HuH-7 (cell line): ENCODE measurements at places on chromosomes 6 and 20.

DNA sequence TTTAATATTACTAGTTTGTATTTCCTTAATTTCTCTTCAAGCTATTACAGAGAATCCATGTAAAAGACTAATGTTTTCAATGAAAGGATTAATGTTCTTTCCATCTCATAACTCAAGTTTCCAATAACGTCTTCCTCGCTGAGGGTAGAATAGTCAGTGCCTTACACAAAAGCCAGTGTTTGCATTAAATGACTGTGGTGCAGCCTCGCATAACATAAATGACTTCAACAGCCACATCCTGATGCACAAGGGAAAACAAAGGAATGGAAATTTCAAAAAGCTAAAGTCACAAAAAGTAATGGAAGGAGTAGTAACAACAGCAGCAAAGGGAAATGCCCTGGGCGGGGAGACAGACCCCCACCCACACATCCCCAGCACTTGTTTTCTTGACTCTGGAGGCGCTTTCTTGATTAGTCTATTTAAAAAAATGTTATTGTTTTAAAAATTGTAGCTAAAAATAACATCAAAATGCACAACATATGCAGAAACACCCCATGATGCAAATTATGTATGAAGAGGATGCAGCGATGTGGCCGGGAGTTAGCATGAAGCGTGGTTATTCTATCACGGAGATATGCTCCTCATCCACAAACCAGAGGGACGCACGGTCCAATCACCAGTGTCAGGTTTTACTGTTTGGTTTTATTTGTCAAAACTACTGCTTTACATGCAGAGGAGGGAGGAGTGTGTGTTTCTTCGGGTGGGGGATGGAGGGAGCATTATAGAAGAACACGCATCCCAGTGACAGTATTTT lies 228.6 kb downstream of the GMPR start:
- DNase-seq: no peak

DNA sequence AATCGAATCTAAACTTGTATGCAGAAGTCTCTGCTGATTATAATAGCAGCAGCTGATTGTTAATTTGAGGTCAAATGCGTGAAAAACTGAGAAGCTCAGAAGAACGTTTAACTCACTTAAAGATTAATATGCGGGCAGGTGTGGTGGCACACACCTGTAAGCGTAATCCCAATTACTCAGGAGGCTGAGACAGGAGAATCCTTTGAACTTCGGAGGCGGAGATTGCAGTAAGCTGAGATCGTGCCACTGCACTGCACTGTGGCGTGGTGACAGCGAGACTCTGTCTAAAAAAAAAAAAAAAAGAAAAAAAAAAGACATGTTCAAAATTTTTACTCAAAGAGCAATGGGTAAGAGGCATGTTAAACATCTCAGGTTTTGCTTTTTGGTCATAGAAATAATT lies 1370.8 kb downstream of the GRIK2 start:
- DNase-seq: no peak

DNA sequence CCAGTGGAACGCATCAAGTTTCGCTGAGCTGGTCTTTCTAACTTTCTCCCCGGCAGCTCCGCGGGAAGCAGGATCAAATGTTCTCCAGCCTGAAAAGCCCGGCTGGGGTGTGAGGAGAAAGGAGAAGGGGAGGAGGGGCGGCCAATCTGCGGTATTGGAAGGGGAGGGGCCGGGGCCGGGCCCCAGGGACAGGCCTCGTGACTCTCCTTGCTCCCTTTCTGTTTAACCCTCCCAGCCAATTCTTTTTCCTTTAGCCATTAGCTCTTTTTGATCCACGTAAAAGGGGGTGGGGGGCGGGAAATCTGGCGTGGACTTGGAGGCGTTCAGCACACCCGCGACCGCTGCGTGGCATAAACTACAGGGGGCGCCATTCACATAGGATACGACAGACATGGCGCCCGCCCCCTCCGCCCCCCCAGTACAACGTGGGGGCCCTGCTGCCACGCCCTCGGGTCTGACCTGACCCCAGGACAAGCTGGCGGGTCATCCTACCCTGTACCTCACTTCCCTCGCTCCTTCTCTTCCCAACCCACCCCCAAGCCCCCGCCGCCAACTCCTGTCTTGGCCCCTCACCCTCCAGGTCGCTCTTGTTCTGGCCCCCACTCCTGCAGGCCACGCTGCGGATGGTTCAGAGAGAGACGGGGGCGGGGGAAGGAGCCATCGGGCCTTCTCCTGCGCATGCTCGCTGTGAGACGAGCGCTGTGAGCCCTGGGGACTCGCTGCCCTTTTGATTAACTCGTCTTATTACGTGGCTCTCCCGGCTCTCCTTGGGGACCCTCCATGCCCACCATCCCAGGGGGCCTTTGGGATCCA lies 7.8 kb upstream of the MDGA1 start:
- no peak for DNase-seq

DNA sequence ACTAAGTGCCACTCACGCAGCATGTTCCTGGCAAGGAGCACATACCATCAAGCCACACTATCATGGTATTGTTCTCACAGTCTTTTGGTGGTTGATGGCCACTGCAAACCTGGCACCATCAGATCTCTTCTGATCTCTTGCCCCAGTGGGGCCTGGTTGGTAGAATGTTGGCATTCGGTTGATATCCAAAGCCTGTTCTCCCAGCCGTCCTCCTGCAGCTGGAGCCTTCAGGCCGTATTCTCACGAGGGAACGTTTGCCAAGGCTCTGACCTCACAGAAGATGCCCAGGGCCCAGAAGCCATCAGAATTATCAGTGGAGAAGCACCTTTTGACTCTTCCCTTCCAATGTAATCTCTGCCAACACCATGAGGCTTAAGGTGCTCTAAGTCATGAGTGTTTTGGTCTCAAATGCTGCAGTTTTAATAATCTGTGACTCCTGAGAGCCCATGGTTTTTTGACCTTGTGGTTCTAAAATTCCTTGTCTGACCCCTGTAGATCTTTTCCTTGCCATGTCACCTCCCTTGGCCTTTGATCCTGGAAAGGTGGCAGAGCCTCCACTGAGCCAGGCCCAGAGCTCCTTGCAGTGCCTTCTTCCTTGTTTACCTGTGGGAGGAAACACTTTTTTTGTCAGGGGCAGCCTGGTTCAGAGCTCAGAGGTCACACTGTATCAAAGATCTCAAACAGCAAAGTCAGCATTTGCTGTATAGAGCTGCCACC lies 27.8 kb downstream of the POFUT1 start:
- DNase-seq: no peak

DNA sequence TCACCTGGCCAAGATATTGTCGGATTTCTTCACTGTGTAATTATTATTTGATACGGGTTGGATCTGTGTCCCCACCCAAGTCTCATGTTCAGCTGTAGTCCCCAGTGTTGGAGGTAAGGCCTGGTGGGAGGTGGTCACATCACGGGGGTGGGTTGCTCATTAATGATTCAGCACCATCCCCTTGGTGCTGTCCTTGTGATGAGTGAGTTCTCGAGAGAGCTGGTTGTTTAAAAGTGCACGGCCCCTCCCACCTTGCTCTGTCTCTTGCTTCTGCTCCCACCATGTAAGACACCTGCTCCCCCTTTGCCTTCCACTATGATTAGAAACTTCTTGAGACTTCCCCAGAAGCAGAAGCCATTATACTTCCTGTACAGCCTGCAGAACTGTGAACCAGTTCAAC lies 173.9 kb upstream of the PMEPA1 start:
- no peak for DNase-seq
